ENCODE measurements at places on chromosomes 4 and X.

DNA sequence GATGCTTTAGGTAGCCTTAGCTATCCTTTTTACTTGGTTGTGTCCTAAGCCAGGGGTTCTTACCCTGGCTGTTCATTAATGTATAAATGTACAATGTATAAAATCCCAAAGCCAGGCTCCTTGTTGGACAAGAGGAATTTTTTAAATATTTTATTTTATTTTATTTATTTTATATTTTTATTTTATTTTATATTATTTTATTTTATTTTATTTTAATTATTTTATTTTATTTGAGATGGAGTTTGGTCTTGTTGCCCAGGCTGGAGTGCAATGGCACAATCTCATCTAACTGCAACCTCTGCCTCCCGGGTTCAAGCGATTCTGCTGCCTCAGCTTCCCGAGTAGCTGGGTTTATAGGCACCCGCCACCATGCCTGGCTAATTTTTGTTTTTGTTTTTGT lies 8.1 kb upstream of the SLC2A9 start:
- DNase-seq, result no peak

DNA sequence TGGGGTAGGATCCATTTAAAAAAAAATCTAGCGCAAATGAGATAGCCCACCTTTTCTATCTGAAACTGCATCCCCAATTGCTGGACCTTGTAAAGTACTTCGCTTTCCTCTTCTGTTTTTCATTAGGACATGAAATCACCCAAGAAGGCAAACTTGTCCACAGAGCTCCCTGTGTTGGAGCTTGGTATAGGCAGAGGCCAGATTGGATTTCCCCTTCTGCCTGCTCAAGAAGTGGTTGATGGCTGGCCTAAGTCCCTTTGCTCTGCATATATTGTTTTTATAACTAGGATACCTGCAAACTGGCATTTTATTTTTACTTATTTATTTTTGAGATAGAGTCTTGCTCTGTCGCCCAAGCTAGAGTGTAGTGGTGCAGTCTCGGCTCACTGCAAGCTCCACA lies 28.4 kb downstream of the RNF4 start:
- no peak for DNase-seq

- DNase-seq, result no peak
Observed at GRCh38 chrX:148601034-148601433, 100.6 kb downstream of the AFF2 start.

DNA sequence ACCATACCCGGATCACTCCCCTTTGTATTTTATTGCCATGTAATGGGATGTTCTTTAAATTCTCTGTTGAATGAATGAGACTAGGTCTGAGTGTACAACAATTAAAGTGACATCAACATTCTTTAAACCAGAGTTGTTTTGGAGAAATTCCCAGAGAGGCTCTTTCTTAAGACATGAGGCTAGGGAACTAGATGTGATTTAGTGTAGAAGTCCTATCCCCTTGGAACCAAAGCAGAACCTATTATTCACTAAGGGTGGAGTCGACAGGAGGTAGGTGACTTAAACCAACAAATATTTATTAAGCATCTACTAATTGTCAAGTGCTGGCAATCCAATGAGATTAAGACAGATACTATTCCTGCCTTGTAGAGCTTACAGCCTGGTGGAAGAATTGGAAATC lies 1.7 kb downstream of the EIF1AX start:
- peak; percentile 55 for DNase-seq

GRCh38 chrX:150907474-150907873 lies 9.0 kb upstream of the CD99L2 start:
- DNase-seq, result no peak

DNA sequence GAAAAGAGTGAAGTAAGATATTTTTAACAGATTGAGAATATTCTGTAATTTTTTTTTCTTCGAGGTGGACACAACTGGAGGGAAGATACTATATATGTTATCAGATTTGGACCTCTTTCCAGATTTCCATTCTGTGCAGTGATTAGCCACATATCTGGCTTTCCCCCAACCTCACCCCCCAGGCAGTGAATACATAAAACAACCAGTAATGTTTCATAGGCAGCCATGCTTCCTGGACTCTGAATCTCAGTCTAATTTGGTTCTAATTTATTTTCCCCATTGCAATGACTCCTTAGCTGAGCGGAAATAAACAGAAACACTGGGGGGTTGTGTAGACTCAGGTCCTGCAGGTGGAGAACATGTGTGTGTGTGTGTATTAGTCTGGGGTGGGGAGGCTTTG lies 226.5 kb downstream of the FBXW7 start:
- DNase-seq, result no peak

DNA sequence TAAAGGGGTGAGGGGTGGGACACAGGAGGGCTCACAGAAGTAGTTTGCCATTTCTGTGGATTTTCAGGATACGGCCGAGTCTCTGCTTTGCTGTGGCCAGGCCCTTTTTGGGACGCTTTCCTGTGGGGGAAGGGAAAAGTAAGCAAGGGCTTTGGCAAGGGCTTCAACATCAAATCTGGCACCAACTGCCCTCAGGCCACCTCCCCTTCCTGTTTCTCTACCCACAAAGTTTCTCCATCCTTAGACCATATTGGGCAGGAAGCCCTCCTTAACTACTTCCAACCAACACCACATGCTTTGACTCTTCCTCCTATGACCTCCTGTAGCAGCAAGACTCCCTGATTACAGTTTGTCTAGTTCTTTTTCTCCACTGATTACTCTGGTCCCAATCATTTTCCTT lies 105.1 kb downstream of the PHF8 start:
- DNase-seq, result no peak

DNA sequence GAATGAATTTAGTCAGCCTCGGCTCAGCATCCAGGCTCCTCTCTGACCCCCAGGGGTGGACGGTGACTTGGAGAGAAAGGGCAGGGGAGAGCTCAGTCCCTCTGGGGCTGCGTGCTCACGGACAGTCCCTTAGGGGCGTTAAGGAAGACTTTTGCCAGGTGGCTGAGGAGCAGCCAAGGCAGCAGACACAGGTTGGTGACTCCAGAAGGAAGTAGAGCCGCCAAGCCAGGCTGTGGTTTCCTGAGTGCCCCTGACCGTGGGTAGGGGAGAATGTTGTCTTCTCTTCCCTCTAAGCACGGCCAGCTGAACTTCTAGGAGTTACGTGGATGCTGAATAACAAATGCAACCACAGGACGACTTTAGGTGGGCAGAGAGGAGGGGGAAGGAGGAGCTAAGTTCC lies 91.0 kb upstream of the MTM1 start:
- no peak for DNase-seq

GRCh38 chrX:130024127-130024526 lies 41.7 kb downstream of the BCORL1 start:
- DNase-seq, result peak; percentile 54

All from fibroblast of gingiva (primary cell).